ENCODE measurements at places on chromosomes 5 and 9.

DNA sequence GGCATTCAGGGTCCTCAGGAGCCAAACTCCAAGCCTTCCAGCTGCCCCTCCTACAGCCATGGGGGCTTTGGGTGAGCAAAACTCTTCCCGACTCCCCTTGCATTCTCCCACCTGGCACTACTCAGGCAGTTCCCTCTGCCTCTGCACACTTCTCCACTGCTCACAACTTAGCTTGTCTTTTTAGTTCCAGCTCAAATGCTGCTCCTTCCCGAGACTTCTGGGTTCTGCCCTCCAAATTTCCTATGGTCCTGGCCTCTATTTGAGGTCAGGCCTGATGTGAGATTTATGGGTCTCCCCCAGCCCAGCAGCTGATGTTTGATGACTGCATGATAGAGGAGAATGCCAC lies 5.7 kb upstream of the SLC25A48 start:
- DNase-seq, result no peak

GRCh38 chr5:158313733-158314464 lies 455.0 kb upstream of the CLINT1 start:
- no peak for DNase-seq

DNA sequence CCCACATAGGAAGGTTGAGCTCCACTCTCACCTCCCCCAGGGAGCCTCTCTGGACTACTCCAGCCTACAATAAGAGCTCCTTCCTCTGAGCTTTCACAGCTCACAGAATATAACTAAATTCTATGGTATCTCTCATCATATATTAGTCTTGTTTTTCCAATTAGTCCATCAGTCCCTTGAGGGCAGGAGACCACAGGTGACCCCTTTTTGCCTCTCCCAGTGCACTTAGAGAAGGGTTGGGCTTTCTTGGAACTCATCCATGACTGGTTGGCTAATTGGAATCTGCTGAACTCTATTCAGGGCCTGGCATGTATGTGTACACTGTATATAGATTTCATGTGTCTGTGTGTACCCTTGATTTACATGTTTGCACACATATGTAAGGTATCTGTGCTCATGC lies 50.4 kb upstream of the ARAP3 start:
- DNase-seq, result no peak

DNA sequence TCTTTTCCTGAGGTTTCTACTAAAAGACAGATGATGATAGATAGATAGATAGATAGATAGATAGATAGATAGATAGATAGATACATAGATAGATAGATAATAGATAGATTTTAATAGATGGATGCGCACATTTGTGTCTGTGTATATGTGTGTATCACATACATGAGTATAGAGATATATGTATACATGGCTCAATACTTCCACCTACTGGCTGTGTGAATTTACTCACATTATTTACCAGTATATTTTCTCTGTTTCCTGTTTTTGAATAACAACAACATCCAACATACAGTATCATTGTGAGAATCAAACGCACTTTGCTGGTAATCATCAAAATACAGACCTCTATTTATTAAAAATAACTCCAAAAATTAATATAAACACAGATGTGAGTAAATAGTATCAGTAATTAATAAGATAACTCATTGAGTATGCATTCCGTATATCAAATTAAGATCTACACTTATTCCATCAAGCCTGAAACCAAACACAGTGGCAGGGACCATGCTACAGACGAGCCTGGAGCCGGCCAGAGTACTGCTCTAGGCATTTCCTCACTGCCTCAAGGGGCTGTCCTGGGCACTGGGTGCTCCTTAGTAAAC lies 338.0 kb downstream of the SEMA5A start:
- DNase-seq, result peak; percentile 43

DNA sequence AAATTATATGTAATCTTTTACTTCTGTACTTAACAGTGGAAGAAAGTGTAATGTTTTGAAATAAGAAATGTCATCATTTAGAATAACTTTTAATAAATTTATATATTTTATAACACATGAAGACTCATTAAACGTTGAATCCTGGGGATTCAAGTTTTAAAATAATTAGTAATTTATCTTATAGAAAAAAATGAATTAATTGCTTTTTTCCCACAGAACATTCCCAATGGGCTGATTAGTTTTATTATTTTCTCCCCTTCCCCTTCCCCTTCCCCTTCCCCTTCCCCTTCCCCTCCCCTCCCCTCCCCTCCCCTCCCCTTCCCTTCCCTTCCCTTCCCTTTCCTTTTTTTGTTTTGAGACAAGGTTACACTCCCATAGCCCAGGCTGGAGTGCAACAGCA lies 79.7 kb downstream of the MRPS30 start:
- DNase-seq, result no peak

GRCh38 chr9:93086447-93087224 lies 9.4 kb upstream of the CARD19 start:
- DNase-seq, result no peak

DNA sequence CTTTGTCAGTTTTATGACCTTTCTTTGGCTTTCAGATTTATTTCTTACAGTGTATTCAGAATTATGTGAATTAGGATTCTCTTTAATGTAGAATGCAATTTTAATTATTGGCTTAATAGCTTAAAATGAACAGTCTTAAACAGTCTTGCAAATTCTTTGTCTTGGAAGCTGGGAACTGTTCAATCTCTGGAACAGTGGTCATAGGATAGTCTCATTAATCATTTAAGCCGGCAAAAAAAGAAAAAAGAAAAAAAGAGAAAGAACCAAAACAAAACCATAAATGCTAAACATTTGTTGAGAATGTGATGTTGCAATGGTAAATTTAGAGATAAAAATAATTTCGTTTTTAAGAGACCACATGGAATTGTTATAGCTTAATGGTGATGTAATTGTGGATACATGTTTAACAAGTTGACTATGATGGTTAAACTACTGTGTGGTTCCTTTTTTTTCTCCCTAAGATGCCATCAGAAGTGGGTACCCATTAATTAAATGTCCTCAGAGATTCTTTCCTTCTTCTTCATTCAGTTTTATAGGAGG lies 61.6 kb downstream of the NNT start:
- DNase-seq, result no peak

GRCh38 chr5:73907164-73907563 lies 281.2 kb downstream of the ARHGEF28 start:
- no peak for DNase-seq

DNA sequence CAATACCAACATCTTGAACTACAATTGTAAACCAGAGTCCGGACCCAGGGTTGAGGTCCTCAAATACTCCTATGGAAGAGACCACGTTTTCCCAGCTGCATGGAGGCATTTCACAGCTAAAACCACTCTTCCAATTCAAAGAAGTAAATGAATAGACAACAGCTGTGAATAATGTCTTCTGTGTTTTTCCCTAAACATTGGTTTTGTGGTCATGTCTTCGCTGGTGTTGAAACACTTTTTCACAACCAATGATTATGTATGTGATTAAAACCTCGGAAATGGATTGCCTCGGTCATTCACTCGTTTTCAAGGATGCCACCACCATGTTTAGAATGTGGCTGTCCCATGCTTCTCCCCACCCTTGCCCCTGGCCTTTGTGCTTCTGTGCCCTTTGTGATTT lies 9.4 kb upstream of the TENT4A start:
- DNase-seq, result no peak

GRCh38 chr9:26548781-26549290 lies 343.8 kb downstream of the CAAP1 start:
- no peak for DNase-seq

DNA sequence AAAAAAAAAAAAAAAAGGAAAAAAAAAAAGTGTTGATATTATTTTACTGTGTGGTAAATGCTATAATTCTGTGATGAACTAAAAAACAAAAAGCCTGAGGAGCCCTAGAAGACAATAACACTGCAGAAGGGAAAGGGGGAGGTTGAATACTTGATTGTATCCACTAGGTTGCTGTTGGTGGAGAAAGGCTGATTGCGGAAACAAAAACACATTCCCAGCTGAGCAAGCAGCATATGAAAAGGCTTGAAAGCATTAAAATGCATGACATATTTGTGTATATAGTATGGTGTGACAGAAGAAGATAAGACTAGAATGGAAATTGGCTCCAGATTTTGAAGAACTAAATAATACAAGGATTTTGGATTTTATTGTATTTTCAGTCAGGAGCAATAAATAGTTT lies 8.9 kb downstream of the RABGAP1 start:
- DNase-seq, result no peak

DNA sequence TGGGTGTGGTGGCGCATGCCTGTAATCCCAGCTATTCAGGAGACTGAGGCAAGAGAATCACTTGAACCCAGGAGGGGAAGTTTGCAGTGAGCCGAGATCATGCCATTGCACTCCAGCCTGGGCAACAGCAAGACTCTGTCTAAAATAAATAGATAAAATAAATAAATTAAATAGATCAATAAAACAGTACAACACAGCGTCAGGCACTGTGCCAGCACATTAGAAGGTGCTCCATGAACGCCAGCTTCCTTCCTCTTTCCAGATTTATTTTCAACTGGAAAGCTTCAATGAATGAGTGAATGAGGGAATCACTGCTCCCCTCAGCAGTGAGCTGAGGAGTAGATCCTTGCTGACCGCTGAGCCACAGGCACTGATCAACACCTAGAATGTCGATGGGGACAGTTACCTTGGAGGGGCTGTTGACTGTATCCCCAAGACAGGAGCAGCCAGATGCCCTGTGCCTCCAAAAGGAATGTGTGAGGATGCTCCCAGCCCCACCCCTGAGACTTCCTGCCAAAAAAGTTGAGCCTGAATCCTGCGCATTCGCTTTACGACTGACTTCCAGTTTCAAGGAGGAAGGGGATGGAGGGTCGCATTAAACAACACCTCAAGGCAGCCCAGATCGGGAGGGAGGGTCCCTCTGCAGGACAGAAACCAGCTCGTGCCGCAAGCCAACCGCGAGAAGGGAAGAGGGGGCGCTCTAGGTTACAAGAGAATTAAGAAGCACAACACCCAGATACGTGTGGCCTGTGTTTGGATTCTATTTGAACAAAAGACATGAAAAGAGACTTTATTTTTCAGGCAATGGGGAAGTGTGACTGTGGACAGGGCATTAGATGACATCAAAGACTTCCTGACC lies 54.0 kb upstream of the CNOT6 start:
- no peak for DNase-seq

DNA sequence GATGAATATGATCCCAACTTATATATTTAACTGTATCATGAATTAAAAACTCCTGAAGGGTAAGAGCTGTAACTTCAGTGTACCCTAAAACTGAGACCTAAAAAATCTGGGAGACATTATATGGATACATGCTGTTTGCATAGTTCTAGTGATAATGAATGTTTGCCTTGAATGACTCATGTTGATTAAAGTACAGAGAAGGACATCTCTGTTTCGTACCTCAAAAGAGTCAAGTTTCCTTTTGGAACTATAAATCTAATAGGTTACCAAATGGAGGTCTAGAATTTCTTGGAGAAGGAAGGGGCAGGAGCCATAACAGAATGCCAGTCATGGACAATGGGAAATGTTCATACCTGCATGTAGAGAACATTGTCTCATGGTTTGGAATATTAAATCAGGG lies 168.1 kb downstream of the SNCAIP start:
- DNase-seq, result no peak

DNA sequence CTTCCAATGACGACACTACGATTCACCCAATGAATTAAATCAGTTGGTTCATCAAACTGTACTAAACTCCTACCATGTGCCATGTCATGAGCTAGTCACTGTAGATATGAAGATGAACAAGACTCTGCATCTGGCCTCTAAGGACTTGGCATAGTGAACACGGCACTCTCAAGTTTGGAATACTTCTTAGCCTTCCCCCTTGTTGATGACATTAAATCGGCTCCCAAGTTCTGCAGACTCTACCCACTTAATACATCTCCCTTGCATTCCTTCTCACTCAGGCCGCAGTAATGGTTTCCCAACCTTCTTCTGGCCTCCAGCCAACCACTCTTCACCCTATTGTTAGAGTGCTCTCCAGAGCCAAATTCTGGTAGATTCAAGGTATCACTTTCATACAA lies 184.7 kb downstream of the MAPKAP1 start:
- no peak for DNase-seq

DNA sequence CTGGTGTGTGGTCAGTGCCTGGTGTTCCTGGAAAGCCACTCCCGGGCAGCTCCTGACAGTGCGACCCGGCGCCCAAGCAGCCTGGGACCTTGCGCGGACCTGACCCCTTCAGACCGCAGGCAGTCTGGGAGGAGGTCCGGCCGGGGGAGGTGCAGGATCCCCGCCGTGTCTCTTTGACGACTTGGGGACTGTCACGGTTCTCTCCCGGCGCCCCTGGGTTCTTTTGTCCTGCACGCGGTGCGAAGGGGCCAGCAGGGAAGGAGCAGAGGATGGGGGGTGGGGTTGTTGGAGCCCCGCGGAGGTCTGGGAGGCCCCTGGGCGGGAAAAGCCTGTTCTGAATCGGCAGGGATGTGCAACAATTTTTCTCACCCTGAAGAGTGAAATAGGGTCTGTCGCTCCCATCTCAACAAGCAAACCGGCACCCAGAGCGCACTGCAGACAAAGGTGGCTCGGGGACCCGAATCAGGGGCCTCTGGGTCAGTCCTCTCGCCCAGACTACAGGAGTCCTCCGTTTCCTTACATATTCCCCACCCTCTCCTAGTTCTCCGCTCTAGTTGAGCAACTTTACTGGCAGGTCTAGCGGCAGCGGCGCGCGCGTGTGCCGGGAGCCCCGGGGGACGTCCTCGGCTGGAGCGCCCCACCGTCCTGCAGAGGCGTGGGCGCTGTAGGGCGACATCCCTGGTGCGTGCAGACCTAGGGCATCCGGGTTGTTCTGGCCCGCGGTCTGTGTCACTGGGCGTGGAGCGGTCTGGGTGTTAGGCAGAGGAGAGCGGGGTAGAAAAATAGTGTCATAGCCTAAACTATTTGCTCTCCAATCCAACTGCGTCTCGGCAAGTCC lies 1.2 kb downstream of the VCAN start:
- no peak for DNase-seq

GRCh38 chr5:176943816-176944215 lies 44.7 kb upstream of the HK3 start:
- no peak for DNase-seq

DNA sequence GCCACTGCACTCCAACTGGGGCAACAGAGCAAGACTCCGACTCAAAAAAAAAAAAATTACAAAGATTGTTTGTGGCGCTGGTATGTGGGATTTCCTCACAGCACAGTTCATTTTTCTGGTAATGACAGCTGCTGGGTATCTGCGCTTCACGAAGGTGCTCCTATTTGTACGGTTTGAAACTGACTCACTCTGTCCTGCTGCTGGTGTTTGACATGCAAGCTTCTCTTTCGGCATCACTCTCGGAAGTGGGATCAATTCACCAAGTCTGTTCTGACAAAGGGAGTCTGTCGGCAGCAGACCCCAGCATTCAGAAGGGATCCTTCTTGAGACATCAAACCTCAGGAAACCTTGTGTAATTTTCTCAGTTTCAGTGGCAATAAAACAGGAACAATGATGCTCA lies 26.3 kb downstream of the MAML1 start:
- no peak for DNase-seq

DNA sequence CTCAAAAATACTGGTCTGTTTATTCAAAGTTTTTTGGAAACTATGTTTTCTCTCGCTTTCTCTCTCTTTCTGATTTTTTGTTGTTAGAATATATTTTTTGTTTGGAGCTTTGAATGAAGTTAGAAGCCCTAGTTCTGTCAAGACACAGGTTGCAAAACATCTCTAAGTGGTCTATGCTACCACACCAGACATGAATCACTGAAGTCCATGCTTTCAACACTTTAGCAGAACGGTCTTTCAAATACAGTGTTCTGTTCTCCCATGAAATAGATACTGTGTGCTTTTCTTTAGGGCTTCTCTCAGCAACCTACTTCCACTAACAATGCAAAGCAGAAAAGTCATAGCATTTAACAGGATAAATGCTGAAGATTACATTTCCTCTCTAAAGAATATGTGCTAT lies 392.5 kb downstream of the TMEM167A start:
- no peak for DNase-seq

- DNase-seq, result no peak
Observed at GRCh38 chr5:72009280-72009679, 98.0 kb upstream of the MAP1B start.
